ENCODE measurements at places on chromosomes 5 and 9.

- H3K4me3 ChIP-seq, result peak overlapping the region; percentile 65
- no peaks in the 10 kb centered on the region for H3K27me3 ChIP-seq
- H3K4me1 ChIP-seq, result peaks cover 36% of the 10 kb centered on the region
- H3K36me3 ChIP-seq, result no peaks in the 10 kb centered on the region
Measured at GRCh38 chr9:129885670-129886106, 50.4 kb downstream of the USP20 start.

GRCh38 chr5:14168144-14168792, 25.1 kb downstream of the TRIO start:
- no peaks in the 10 kb centered on the region for H3K36me3 ChIP-seq
- no peaks in the 10 kb centered on the region for H3K4me1 ChIP-seq
- no peak for DNase-seq
- no peak overlapping the region for H3K27ac ChIP-seq

GRCh38 chr9:2027543-2028160, 12.5 kb downstream of the SMARCA2 start:
- no peak for DNase-seq
- H3K27ac ChIP-seq, result no peak overlapping the region
- no peaks in the 10 kb centered on the region for H3K4me1 ChIP-seq

GRCh38 chr9:85653153-85653552, 88.6 kb downstream of the AGTPBP1 start:
- no peaks in the 10 kb centered on the region for H3K4me1 ChIP-seq
- no peaks in the 10 kb centered on the region for H3K27me3 ChIP-seq
- no peaks in the 10 kb centered on the region for H3K36me3 ChIP-seq
- H3K27ac ChIP-seq, result no peak overlapping the region
- no peak for DNase-seq
- no peak overlapping the region for H3K4me3 ChIP-seq

DNA sequence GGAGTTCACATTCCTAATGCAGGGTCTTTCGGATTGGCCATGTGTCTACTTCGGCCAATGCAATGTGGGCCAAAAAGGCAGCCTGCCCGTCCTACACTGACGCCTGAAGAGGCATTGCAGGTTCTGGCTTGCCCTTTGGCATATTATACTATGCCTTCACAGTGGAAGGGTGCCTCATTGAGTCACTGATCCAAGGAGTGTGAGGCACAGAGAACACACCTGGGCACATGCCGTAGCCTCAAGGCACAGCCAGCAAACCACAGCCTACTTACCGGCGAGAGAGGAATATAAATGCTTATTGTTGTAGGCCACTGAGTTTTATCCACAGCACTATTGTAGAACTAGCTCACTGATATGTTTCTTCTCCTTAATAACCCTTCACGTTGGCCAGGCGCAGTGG, 409.6 kb downstream of the GADD45G start:
- H3K27ac ChIP-seq, result no peak overlapping the region
- H3K4me3 ChIP-seq, result no peak overlapping the region
- H3K36me3 ChIP-seq, result no peaks in the 10 kb centered on the region
- no peaks in the 10 kb centered on the region for H3K4me1 ChIP-seq

DNA sequence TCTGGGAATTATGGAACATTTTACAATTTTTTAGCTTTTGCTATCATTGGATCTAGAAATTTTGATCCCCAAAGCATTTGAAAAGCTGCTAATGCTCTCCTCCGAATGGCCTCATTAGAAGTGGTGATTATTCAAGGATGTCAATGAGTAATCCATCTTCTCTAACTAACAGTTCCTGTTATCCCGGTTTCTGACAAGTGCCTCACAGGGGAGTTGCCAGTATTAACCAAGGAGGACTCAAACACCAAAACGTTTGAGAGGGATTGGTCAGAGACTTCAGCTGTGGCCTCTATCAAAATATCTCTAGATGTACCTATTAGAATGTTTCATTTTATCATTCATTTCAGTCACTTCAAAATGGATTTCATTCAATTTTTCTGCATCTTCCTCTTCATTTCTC, 208.3 kb upstream of the ITGA1 start:
- no peak overlapping the region for H3K4me3 ChIP-seq
- no peaks in the 10 kb centered on the region for H3K36me3 ChIP-seq
- no peaks in the 10 kb centered on the region for H3K27me3 ChIP-seq
- no peak for DNase-seq
- H3K27ac ChIP-seq, result no peak overlapping the region

- no peak overlapping the region for H3K4me3 ChIP-seq
- H3K36me3 ChIP-seq, result no peaks in the 10 kb centered on the region
- DNase-seq, result no peak
- H3K27ac ChIP-seq, result no peak overlapping the region
- no peaks in the 10 kb centered on the region for H3K27me3 ChIP-seq
Measured at GRCh38 chr5:5882706-5883105, 460.2 kb downstream of the ICE1 start.

GRCh38 chr9:131734165-131734610, 5.7 kb downstream of the RAPGEF1 start:
- no peaks in the 10 kb centered on the region for H3K27me3 ChIP-seq
- no peaks in the 10 kb centered on the region for H3K36me3 ChIP-seq
- H3K4me1 ChIP-seq, result peaks cover 70% of the 10 kb centered on the region
- H3K27ac ChIP-seq, result peak overlapping the region; percentile 55
- peak; percentile 54 for DNase-seq

- 0 out of 2 replicates have a peak, but pooled peaks cover 3% of the 10 kb centered on the region for H3K27me3 ChIP-seq
- H3K4me3 ChIP-seq, result no peak overlapping the region
- H3K27ac ChIP-seq, result no peak overlapping the region
- no peak for DNase-seq
- no peaks in the 10 kb centered on the region for H3K4me1 ChIP-seq
- no peaks in the 10 kb centered on the region for H3K36me3 ChIP-seq
Measured at GRCh38 chr9:124248066-124248465, 9.7 kb upstream of the NEK6 start.

GRCh38 chr5:146208916-146209522, 5.6 kb downstream of the RBM27 start:
- H3K4me3 ChIP-seq, result no peak overlapping the region
- no peak for DNase-seq
- 0 out of 2 replicates have a peak, but pooled peaks cover 2% of the 10 kb centered on the region for H3K4me1 ChIP-seq

DNA sequence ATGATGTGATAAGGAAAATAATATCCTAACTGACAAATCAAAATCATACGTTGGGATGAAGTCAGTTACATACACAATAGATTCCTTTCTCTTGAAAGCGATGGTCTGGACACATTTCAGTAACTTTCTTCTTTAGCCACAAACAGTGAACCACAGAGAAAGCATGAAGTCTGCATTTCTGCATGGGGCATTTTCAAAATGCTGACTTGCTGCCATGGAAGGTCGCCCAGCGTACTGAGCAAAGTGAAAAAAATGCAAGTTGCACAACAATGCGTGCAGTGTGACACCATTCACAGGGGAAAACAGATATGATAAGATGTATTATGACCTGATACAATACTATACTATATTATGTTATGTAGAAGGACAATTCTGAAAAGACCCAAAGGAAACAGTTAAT, 146.3 kb downstream of the SNX18 start:
- DNase-seq, result no peak
- H3K27ac ChIP-seq, result no peak overlapping the region
- H3K4me1 ChIP-seq, result no peaks in the 10 kb centered on the region
- no peak overlapping the region for H3K4me3 ChIP-seq
- no peaks in the 10 kb centered on the region for H3K27me3 ChIP-seq
- no peaks in the 10 kb centered on the region for H3K36me3 ChIP-seq

- no peak for DNase-seq
- H3K4me1 ChIP-seq, result no peaks in the 10 kb centered on the region
- H3K27ac ChIP-seq, result no peak overlapping the region
Measured at GRCh38 chr5:76016258-76016657, 66.9 kb upstream of the SV2C start.

DNA sequence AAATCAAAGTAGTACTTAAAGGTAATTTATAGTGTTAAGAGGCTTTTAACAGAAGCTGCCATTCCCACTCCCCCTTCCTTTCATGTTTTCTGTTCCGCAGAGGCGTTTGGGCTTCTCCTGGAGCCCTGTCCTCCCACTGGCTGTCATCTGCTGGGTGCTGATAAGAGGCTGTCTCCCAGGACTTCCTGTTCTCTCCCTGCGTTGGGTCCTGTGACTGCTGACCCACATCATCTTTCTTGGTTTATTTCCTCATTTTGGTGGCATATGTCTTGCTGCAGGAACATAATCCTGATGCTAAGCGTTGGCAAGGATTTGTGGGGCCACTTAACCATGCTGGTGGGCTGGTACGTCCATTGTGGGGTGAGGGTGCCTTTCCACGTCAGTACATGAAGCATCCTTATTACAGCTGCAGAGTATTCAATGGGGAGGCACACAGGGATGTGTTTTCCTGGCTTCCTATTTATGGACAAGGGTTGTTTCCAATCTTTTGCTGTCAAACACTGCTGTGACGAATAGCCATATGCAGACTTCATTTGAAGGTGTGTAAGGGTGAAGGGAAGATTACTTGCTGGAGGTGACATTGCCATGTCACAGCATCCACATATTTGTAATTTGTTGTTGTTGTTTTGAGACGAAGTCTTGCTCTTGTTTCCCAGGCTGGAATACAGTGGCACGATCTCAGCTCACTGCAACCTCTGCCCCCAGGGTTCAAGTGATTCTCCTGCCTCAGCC, 22.3 kb upstream of the RNF130 start:
- H3K36me3 ChIP-seq, result no peaks in the 10 kb centered on the region
- no peak overlapping the region for H3K4me3 ChIP-seq
- peaks cover 6% of the 10 kb centered on the region for H3K27me3 ChIP-seq
- DNase-seq, result no peak
- H3K27ac ChIP-seq, result no peak overlapping the region
- 0 out of 2 replicates have a peak, but pooled peaks cover 4% of the 10 kb centered on the region for H3K4me1 ChIP-seq

- H3K27me3 ChIP-seq, result no peaks in the 10 kb centered on the region
- H3K27ac ChIP-seq, result no peak overlapping the region
- peak; percentile 13 for DNase-seq
- no peaks in the 10 kb centered on the region for H3K36me3 ChIP-seq
- H3K4me1 ChIP-seq, result peaks cover 11% of the 10 kb centered on the region
- H3K4me3 ChIP-seq, result no peak overlapping the region
Measured at GRCh38 chr9:132372177-132373095, 17.6 kb upstream of the SETX start.

GRCh38 chr5:133340822-133341221, 271.5 kb downstream of the FSTL4 start:
- no peaks in the 10 kb centered on the region for H3K36me3 ChIP-seq
- H3K4me3 ChIP-seq, result no peak overlapping the region
- no peak overlapping the region for H3K27ac ChIP-seq
- DNase-seq, result no peak

DNA sequence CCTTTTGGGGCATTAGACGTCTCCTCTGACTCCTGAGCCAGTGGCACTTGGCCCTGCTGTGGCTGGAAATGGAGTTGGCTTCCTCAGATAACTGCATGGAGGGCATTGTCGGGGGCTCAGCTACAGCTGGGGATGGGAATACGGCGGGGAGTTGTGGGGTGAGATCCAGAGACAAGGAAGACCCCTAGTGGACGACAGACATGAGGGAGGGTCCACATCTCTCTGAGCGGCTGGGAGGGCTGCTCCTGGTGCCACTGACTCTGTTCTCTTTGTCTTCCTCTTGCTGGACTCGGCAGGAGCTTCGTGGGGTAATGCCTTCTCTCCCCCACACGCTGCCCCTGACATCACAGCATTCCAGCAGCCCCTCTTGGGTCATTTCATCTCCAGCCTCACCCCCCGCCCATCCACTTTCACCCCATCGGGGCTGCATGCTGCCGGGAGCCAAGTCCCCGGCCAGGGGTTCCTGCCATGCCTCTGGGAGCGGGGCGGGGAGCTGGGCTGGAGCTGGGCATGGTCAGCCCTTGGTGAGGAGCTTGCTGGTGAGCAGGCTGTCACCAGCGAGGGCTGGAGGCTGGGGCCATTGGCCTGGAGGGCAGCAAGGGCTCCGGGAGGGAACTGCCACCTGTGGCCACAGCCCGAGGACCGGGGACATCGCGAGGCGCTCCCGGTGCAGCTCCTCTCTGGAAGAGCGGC, 172.3 kb downstream of the CACNA1B start:
- peaks cover 94% of the 10 kb centered on the region for H3K27me3 ChIP-seq
- no peak for DNase-seq
- H3K4me3 ChIP-seq, result no peak overlapping the region
- no peak overlapping the region for H3K27ac ChIP-seq

GRCh38 chr5:170892196-170892595, 30.4 kb downstream of the RANBP17 start:
- DNase-seq, result no peak
- H3K27me3 ChIP-seq, result no peaks in the 10 kb centered on the region
- no peaks in the 10 kb centered on the region for H3K36me3 ChIP-seq
- H3K27ac ChIP-seq, result no peak overlapping the region
- no peak overlapping the region for H3K4me3 ChIP-seq

DNA sequence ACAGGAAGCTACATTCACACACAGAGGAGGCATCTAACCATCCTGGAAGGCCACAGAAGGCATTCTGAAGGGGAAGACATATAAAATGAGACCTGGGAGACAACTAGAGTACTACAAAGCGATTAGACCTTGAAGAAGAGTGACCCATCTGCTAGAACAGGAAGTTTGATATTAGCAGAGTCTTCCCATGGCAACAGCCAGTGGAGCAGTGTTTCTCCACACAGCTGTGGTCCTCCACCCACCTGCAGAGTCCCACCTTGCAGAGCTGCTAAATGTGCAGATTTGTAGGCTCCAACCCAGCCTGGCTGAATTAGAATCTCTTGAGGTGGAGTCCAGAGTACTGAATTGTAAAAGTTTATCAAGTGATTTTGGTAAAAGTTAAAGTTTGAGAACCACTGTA, 267.0 kb downstream of the CETN3 start:
- H3K27me3 ChIP-seq, result no peaks in the 10 kb centered on the region
- no peak overlapping the region for H3K4me3 ChIP-seq
- DNase-seq, result no peak
- H3K36me3 ChIP-seq, result no peaks in the 10 kb centered on the region
- no peak overlapping the region for H3K27ac ChIP-seq

- no peak overlapping the region for H3K4me3 ChIP-seq
- H3K4me1 ChIP-seq, result no peaks in the 10 kb centered on the region
- no peak overlapping the region for H3K27ac ChIP-seq
- H3K27me3 ChIP-seq, result no peaks in the 10 kb centered on the region
- no peaks in the 10 kb centered on the region for H3K36me3 ChIP-seq
- no peak for DNase-seq
Measured at GRCh38 chr9:110659891-110660541, 8.6 kb upstream of the MUSK start.

GRCh38 chr5:97545886-97546535, 363.0 kb upstream of the RIOK2 start:
- no peaks in the 10 kb centered on the region for H3K27me3 ChIP-seq
- no peaks in the 10 kb centered on the region for H3K36me3 ChIP-seq
- no peak overlapping the region for H3K4me3 ChIP-seq
- DNase-seq, result no peak

- no peak for DNase-seq
- no peak overlapping the region for H3K4me3 ChIP-seq
Measured at GRCh38 chr5:17666726-17667235, 32.5 kb downstream of the TAF11L14 start.
